ENCODE measurements at places on chromosomes 4 and X. TPM values are rescaled to one million over a fixed set of nuclear protein-coding genes. Genes with fewer than 3 reads are reported as not detected.

Gene MAGEC2
- not detected for total RNA-seq

Gene TEC
- total RNA-seq: 0.08 TPM

Gene CXCL11
- total RNA-seq: 1.2 TPM

Gene RHOXF2B
- total RNA-seq: not detected
